GOT3 (cell line): ENCODE measurements at places on chromosomes 6 and 20.
A peak's percentile ranks its signal among the peaks of the same experiment; 100 is the strongest.

GRCh38 chr20:45945678-45946148 is 11.2 kb downstream of the PCIF1 start:
- DNase-seq = no peak

DNA sequence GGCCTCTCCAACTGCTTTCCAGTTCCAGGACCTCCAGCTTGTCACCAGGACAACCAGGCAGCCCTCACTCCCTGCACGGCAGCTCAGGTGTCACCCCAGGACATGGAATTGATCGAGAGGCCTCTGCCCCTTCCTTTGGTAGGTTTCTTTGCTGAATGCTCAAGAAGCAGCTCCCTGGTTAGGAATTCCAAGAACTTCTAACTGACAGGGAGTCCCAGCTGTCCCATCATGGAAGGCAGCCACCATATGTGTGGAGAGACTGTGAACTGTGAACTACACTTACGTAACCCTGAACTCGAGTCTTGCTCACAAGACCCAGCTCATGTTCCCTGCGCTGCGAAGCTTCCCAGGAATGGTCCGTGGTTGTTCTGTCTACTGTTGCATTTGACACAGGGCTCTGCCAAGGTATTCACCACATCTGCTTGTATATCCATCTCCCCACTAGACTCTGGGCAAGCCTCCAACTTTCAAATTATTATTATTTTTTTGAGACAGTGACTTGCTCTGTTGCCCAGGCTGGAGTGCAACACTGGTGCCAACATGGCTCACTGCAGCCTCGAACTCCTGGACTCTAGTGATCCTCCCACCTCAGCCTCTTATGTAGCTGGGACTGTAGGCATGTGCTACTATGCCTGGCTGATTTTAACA is 35.7 kb downstream of the MGME1 start:
- no peak for DNase-seq

DNA sequence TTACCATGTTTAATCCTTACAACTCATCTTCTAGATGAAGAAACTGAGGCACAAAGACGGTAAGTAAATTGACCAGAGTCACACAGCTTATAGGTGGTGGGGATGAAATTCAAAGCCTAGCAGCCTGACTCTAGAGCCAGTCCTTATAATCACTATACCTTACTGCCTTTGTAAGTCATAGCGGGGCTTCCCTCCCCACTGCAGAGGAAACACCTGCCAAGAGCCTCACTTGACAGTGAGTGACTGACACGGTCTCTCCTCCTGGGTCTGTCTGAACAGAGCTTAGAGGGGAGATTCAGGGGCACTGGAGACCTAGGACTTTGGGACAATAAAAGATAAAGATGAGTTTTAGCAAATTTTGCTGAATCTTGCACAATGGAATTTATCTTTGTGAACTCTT is 12.8 kb downstream of the SUN5 start:
- no peak for DNase-seq

GRCh38 chr6:53717566-53717965 is 52.0 kb upstream of the KLHL31 start:
- no peak for DNase-seq

DNA sequence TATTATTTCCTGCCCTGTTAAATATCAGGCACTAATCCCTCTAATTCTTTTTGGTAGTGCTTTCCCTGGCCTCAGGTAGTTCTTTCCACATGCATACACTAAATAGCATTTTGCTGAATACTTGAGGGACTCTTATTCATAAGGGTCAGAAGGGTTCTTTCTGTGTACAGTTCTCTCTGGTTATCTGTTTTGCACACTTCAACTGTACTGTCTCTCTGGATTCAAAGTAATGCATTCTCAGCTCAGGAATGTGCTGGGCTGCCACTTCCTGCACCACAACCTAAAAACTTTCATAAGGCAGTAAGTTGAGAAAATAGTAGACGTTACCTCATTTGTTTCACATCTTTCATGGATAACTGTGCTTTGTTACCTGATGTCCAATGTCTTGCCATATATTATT is 32.1 kb downstream of the C6orf141 start:
- DNase-seq = no peak

- DNase-seq = peak; percentile 28
These were observed 18.7 kb upstream of the TRPC4AP start for GRCh38 chr20:35111141-35111888.

DNA sequence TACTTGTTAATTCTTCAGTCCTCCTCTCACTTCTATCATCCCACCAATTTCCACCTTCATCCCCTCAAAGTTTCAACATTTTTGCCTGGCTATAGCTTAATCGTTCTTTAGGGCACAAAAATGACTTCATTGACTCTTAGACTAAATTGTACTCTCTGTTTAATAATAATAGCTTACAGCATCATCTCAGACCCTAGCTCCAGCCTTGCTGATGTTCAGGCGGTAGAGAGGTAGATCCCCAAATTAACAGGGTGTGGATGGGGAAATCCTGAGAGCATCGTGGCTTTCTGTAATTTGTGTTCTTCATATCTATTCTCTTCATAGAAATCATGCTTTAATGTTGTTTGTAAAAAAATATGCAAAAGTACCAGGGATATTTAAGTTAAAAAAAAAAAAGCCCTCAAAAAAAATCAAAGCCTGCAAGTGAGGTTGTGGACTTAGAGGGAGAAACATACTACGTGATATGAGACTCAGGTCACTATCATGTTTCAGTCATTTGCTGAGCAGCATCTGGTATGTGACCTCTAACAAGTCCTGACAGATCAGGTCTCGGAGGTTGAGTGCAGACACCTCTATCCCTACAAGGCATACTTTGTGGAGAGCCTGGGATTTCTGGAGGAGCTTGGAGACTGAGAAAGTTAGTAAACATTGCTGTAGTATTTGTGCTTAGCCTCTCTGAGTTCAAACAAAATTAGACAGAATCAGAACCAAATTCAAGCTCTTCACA is 1063.3 kb upstream of the CITED2 start:
- no peak for DNase-seq

- no peak for DNase-seq
These were observed 1.7 kb upstream of the SIGLEC1 start for GRCh38 chr20:3714092-3714491.

GRCh38 chr6:161228921-161229591 is 44.8 kb downstream of the AGPAT4 start:
- DNase-seq = no peak

DNA sequence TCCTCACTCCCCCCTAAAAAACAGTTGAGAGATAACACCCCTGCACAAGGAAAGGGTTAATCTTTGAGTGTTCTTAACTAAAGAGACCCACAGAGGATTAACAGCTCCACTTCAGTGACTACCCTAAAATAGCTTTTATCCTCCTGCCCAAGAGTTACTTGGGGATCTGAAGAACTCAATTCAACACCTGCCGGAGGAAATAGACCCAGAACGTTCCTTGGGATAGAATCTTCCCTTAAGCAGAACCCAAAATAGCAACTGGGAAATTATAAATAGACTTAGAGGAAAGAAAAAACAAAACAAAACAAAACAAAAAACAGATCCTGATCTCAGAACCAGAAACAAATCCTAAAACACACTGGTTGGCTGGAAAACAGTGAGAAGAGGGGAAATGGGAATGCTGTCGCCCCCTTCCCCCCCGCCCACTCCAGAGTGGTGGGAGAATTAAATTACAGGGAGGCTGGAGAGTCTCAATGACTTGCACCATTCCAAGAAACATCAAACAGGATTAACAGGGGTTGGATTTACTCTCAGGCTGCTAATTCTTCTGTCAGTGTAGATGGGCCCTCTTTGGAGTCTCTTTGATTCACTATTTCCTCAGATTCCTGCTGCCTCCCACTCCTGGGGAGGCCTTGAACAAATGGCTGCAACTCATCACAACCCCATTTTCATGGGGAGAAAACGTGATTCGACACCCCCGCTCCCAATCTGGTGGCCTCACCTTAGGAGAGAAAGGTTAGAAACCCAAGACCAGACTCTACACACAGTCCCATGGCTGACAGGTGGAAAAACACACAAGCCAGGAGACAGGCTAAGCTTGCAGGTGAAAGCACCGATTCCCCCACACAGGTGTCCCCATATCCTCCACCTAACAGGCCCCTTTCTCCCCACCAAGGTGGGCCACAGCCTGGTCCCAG is 1.4 kb downstream of the PLAGL2 start:
- DNase-seq = no peak

DNA sequence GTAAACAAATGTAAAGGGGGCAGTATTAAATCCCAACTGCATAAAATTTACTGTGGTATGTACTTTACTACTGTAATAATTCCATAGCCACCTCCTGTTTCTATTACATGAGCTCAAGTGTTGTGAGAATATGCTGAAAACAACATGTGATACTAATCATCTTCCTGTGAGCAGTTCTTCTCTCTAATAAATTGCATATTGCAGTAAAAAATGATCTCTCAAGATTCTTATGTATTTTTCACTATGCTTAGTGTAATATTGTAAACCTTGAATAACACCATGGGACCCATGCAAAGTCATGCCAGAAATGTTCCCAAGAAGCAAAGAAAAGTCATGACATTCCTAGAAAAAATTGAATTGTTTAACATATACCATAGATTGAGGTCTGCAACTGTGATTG is 133.0 kb upstream of the ATXN1 start:
- DNase-seq = no peak

DNA sequence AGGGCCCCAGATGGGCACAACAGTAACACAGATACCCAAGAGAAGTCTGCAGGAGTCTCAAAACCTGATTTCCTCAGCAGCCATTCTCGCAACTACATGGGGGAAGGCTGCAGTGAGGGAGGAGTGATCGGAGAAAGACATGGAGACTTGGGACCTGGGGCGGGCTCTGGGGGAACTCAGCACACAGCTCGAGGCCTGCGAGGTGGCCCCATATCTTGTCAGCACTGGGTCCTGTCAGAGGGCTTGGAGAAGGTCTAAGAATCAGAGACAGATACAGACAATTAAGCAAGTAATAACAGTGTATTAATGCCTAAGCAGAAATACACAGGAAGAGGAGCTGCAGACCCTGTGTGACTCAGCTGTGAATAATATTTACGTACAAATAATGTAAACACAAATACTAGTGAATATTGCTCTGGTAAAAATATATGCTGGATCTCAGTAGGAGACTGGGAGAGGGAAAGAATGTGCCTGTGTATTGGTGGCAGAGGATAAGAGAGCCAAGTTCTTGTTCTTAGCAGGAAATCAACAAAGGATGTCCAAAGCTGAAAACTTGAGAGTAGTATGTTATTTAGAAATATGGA is 336.2 kb downstream of the ZFAND3 start:
- no peak for DNase-seq

- no peak for DNase-seq
These were observed at the start of gene CCN6 for GRCh38 chr6:112054001-112054400. CCN6 (plus strand) TSS chr6:112054104; CDS start chr6:112054358, 254 bp downstream.

DNA sequence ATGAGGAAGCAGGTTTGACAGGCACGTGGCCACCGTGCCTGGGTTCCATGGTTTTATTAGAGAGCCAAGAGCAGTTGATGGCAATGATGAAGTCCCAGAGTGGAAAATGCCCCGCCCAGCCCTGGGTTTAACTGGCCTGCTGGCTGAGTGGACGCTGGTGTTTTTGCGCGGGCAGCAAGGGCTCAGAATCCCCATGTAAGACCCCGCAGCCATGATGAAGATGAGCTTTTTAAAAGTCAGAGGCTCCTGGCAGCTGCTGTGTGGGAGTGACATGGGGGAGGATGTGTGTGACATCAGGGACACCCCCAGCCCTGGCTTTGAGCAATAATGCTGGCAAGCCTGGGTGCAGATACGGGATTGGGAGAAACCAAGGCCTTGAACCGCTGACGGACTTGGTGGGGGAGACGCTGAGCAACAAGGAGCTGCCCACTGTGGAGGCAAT is 33.0 kb upstream of the SLCO4A1 start:
- no peak for DNase-seq

GRCh38 chr6:24797596-24798216 is 1.0 kb downstream of the ARMH2 start:
- no peak for DNase-seq

- DNase-seq = no peak
These were observed 517.0 kb upstream of the NRSN1 start for GRCh38 chr6:23608931-23609435.

DNA sequence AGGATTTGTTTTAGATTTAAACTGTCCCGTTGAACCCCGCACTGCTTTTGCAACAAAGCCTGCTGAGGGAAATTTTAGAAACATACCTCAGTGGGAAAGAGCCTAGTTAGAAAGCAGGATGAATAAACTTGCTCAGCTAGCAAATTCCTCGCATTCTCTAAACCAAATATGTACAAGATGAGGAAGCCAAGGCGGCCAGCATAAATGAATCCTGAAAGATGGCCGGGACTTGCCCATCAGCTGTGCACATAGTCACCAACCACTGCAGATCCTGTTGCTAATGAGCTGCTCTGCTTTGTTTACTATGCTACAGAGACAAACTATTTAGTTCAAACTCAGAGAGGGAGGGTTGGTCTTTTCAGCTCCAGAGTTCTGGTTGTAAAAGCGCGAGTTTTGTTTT is 49.0 kb downstream of the TMEM170B start:
- no peak for DNase-seq

- DNase-seq = no peak
These were observed 56.4 kb upstream of the IYD start for GRCh38 chr6:150312395-150312794.

GRCh38 chr6:169556758-169557548 is 144.9 kb downstream of the WDR27 start:
- DNase-seq = no peak

DNA sequence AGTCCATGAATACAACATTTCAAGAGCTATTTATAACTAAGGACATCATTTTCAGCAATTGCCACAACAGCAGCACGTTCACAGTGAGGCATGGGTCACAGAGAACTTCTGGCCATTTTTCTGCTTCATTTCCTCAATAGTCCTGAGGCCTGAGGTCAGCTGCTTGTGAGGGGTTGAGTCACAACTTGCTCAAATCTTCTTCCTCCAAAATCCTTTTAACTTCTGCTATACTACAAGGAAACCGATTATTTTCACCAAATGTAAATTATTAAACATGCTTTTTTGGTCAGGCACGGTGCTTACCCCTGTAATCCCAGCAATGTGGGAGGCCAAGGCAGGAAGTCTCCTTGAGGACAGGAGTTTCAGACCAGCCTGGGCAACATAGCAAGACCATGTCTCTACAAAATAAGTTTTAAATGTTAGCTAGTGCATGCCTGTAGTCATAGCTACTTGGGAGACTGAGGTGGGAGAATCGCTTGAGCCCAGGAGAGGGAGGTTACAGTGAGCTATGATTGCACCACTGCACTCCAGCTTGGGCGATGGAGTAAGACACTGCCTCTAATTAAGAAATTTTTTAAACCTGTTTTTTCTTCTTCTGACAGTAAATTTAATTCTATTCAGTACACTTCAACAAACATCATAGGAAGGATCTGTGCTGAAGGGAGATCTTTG is 11.1 kb upstream of the SLC16A10 start:
- DNase-seq = no peak
